Upper lobe of left lung (tissue), 6 donors: ENCODE measurements at places on chromosomes 4 and X. TPM values are rescaled to one million over a fixed set of nuclear protein-coding genes. Genes with fewer than 3 reads are reported as not detected.

- DNase-seq: no peak
Observed at GRCh38 chrX:87728459-87728858, 210.9 kb downstream of the KLHL4 start.

GRCh38 chrX:19889582-19890342 lies 2.4 kb upstream of the SH3KBP1 start:
- no peak for DNase-seq

- DNase-seq: no peak
Observed at GRCh38 chrX:40852586-40852985, 117.2 kb upstream of the MED14 start.

DNA sequence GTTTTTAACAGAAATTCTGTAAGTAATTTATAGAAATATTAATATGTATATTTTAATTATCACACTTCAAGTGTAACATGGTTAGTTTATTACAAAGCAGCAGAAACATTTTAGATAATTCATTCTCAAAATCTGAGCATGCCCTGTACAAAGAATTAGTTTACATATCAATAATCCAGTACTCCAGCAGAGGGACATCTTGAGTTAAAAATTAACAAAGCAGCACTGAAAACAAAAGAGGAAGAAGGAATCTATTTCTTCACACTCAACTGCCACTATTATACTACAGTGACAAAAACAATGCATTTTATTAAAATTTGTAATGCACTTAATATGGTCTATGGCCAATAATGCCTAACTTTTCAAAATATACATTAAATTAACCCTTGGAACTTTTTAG lies 179.1 kb upstream of the KLHL4 start:
- DNase-seq: no peak

DNA sequence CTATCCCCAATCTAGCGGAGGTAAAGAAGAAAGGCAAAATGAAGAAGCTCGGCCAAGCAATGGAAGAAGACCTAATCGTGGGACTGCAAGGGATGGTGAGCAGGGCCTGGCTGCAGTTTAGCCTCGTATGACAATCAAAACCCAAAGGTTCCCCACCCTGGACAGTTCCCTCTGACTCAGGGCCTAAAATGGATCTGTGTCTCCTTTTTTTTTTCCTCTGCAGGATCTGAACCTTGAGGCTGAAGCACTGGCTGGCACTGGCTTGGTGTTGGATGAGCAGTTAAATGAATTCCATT lies 986 bp downstream of the HDAC6 start:
- DNase-seq: no peak

DNA sequence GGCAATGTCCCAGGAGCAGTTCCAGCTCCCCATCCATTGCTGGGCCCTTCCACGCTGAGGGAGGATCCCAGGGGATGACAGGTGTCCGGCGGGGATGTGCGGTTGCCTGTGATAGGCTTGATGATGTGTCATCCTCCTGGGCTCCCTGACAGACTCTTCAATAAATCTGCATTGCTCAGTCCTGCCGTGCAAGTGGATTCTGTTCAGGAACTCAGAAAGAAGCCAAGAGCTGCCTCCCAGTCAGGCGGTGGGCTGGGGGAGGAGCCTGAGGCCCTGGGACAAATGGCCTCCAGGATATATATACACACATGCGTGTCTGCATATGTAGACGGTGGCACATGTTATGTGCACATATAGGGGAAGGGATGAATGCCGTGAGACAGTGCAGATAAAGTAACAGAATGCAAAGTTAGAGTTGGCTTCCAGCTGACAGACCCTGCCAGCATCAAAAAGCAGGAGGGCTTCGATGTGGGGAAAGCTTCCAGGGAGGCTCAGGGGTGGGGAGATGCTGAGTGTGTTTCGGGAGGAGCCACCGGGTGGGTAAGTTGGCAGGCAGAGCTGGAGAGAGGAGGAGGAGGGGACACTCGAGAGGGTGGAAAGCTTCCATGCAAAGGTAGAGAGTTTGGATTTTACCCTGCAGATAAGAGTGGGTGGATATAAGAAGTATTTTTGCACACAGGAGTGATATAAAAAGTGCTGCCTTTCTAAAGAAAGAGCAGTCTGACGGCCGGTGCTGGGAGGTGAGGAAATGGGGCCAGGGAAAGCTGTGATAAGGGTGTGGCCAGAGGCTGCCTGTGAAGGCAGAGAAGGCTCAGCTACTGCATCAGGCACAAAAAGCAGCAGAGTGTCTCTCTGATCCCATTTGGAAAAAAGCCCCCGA lies 28.5 kb upstream of the CRMP1 start:
- DNase-seq: no peak

DNA sequence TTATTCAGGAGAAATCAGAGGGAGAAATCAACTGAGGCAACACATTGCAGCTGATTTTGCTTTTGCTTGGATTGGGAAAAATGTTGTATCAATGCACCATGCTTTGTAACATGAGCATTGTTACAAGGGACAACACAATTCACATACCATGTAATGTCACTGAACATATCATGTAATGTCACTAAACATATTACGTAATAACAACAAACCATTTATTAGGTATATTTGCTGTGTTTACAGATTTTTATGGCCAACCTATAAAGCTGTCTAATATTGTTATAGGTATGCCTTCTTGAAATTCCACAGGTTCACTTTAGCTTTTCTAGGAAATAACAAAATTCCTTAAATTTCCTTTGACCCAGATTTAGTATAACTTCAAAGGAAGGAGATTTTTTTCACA lies 5.0 kb upstream of the HERC3 start:
- DNase-seq: no peak

- DNase-seq: peak; percentile 42
Observed at GRCh38 chr4:121255986-121256750, 92.0 kb upstream of the TNIP3 start.

GRCh38 chrX:65920620-65921019 lies 119.3 kb downstream of the VSIG4 start:
- no peak for DNase-seq

DNA sequence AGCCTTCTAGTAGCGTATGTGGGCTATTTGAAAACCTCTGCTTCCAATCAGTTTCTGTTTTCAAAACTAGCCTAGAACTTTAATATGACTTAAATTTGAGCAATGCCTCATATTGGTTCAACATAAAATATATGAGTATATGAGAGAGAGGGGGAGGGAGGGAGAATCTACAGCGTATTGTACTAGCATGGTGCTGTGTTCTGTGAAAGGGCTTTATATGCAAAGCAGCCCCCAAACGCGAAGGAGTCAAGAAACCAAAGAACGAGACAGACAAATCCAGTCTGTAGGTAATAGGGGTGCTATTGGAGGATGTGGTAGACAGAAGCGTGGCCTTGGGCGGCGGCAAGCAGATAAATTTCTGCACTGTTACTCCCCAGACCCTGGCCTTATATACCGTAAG lies 784 bp upstream of the ANXA5 start:
- no peak for DNase-seq

- no peak for DNase-seq
Observed at GRCh38 chr4:163556177-163556576, 61.7 kb downstream of the TMA16 start.

GRCh38 chrX:10525381-10526120 lies 94.8 kb downstream of the MID1 start:
- DNase-seq: no peak

- DNase-seq: no peak
Observed at GRCh38 chrX:132953354-132953753, 5.1 kb downstream of the HS6ST2 start.

GRCh38 chr4:158197194-158197776 lies 13.0 kb upstream of the TMEM144 start:
- DNase-seq: no peak

DNA sequence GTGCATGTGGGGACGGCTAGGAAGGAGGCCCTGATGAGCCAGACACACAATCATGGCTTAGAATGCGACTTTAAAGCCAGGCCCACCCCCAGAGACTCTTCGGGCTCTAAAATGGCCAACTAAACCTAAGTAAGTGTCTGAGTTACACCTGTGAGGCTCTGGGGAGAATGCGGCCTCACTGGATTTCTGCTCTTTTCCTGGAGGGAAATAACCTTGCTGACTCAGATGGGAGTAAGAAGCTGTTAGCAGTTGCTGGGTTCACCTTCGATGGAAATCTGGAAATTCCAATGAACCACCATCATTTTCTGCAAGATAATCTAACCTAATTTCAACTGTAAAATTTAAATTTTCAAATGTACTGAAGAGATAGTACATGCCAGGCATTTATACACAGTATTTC lies 97.6 kb upstream of the MAML3 start:
- no peak for DNase-seq

- DNase-seq: no peak
Observed at GRCh38 chr4:71677568-71677967, 106.3 kb downstream of the GC start.

GRCh38 chr4:54365691-54366090 lies 136.6 kb downstream of the PDGFRA start:
- no peak for DNase-seq

DNA sequence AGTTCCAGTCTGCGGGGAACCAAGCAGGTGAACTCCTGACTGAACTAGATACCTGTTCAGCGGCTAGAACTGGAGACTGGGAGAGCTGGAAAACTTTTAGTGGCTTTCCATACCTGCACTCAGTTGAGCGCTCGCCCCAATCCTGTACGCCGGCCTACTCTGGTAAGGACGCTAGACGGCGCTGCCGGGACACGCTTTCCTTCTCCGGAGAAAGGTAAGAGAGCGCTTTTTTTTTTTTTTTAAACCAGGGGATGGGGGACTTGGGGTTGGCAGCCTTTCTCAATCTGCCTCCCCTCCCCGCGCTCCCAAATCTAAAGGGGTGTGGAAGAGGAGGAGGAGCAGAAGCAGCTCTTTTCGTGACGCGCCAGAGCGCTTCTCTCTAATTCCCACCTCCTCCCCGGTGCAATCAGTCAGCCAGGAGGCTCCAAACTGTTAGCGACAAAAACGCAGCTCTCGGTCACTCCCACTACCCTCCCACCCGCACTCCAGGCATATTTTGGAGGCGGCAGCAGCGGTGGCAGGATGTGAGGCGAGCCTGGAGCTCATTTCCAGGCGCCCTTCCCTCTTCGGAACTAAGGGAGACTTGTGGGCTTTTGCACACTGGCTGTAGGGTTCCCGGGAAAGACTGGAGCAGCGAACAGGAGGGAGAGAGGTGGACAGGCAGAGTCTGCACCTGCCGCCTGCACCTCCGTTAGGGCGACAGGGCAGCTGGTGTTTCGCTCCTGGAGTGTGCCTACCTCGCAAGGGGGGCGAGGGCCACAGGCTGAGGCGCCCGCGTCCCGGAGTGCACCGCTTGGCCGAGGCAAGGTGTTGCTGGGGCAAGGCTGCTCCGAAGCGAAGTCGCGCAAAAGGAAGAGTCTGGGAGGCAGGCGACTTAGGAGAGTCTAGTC lies at the start of gene IL1RAPL2:
IL1RAPL2 (plus strand) TSS at position 409 of the 890 bp plus-strand sequence.
- peak; percentile 40 for DNase-seq

GRCh38 chr4:124902001-124902515 lies 189.5 kb upstream of the ANKRD50 start:
- no peak for DNase-seq

DNA sequence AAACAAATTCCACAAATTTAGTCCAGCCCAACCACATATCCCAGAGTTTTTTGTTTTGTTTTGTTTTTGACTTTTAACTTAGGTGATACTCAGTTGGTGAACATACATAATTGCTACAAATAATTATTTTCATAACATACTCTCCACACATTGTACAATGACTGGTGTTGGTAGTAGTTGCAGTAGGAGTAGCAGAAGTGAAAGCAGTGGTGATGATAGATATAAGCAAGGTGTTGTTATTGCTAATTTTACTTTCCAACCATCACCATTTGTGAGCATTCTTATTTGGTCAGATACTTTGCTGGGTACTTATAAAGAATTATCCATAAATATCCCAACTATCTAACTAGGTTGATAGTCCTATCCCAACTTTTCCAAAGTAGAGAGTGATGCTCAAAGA lies 47.3 kb downstream of the ARHGAP24 start:
- no peak for DNase-seq

DNA sequence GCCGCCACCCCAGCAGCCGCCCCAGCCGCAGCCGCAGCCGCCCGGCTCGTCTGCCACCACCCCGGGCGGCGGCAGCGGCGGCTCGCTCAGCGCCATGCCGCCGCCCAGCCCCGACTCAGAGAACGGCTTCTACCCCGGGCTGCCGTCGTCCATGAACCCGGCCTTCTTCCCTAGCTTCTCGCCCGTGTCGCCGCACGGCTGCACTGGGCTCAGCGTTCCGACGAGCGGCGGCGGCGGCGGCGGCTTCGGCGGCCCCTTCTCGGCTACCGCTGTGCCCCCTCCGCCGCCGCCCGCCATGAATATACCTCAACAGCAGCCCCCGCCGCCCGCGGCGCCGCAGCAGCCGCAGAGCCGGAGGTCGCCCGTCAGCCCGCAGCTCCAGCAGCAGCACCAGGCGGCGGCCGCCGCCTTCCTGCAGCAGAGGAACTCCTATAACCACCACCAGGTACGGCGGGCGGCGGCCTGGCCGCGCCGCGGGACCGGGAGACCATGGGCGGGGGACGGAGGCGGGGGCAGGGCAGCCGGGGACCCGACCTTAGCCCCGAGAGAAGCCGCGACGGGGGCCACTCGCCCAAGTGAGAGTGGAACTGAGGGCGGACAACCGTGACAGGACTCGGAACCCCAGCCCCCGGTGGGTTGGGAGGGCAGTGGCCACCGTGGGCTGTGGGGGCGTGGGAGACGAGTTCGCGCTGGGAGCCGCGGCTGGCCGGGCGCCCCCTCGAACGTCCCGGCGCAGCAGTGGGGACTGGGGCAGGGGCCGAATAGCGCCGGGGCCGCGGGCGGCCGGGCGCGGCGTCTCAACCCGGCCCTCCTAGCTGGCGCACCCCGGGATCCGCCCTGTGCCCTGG lies 1.8 kb downstream of the CPEB2 start:
- DNase-seq: peak; percentile 52

GRCh38 chr4:88098993-88099752 lies 59.3 kb downstream of the ABCG2 start:
- DNase-seq: no peak

GRCh38 chr4:145480257-145480656 lies 1.4 kb upstream of the SMAD1 start:
- DNase-seq: no peak

GRCh38 chr4:88857588-88857987 lies 160.0 kb upstream of the NAP1L5 start:
- no peak for DNase-seq

DNA sequence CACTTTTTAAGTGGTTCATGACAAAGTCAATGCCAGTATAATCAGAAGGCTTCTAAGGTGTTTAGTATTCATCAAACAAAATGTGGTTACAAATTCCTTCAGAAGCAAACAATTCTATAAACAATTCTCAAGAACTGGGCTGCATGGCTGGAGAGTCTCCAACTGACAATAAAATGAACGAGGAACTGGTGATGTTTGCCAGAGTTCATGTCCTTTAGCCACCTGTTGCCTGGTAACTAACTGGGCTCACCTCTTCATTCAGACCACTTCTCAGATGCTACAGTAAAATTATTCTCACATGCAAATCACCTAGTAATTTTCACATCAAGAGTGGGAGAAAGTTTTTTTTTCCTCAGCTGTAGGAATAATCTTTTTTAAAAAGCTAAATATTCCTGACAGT lies 53.3 kb downstream of the CAMK2D start:
- DNase-seq: no peak

GRCh38 chrX:104745152-104745551 lies 179.2 kb downstream of the IL1RAPL2 start:
- DNase-seq: no peak

The BEND2 gene
- total RNA-seq: not detected

The SLC9B2 gene
- 3.6 TPM for total RNA-seq

The POU4F2 gene
- not detected for total RNA-seq

The TLR10 gene
- total RNA-seq: not detected

The TMEM33 gene
- total RNA-seq: 14.7 TPM

The RAB40AL gene
- total RNA-seq: not detected

The GUF1 gene
- total RNA-seq: 11.3 TPM

The FAM9B gene
- total RNA-seq: not detected

The BEX1 gene
- not detected for total RNA-seq

The TMEM47 gene
- 7.3 TPM for total RNA-seq

The NALF2 gene
- total RNA-seq: 0.15 TPM

The USP17L17 gene
- total RNA-seq: not detected

The APLN gene
- 2.7 TPM for total RNA-seq

The XKRX gene
- 4.6 TPM for total RNA-seq

The LUZP4 gene
- total RNA-seq: not detected
